Fibroblast of skin of left quadriceps (primary cell): ENCODE measurements at places on chromosomes 3 and 15.

DNA sequence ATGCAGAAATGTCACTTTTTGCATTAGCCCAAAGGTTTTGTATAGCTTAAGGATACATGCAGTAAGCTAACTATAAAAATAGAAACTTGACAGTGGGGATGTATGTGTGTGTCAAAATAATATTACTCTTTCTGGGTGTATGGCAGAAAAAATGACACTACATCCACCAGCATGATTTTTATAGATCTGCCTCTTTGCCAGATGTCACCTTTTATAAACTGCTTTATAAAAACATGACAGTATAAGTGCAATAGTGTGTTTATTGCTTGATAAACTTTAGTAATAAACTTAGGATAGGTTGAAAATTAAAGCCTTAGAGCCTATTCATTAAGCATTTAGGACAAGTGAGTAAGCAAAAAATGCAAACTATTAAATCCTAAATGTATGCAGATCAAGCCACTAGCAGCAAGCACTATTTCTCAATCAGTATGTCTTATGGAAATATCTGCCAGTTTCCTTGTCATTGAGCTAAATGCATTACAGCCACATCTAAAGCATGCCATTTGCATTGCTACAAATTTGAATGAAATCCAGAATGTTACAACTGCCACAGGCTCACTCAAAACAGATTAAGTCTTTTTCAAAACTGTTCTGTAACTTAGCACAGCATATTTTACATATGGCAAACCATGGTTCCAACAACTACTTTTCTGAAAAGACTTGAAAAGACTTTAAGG, 935.0 kb downstream of the FHIT start:
- DNase-seq = peak; percentile 92

DNA sequence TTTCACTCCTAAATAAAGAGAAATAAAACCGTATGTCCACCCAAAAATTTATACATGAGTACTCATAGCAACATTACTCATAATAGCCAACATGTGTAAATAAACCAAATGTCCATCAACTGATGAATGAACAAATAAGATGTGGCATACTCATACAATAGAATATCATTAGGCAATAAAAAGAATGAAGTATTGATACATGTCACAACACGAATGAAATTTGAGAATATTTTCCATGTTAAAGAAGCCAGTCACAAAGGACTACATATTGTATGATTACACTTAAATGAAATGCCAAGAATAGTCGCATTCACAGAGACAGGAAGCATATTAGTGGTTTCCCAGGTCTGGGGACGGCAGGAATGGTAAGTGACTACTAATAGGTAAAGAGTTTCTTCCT, 869.2 kb downstream of the IGSF11 start:
- no peak for DNase-seq

DNA sequence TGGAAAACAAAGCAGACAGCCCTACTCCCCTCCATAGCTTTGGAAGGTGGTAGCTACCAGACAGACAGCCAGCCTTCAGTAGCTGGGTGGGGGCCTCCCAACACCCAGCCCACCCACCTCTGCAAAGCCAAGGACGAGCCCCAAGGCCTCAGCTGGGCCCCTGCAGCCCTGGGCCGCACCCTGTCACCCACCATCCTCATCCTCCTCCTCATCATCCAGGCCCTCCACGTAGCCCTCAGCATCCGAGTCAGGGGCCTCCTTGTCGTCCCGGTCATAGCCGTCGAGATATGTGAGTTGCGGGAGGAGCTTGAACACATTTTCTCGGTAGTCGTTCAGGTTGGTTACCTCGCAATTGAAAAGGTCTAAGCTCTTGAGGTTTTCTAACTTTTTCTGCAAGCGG, 36.5 kb downstream of the ANP32A start:
- DNase-seq = no peak

DNA sequence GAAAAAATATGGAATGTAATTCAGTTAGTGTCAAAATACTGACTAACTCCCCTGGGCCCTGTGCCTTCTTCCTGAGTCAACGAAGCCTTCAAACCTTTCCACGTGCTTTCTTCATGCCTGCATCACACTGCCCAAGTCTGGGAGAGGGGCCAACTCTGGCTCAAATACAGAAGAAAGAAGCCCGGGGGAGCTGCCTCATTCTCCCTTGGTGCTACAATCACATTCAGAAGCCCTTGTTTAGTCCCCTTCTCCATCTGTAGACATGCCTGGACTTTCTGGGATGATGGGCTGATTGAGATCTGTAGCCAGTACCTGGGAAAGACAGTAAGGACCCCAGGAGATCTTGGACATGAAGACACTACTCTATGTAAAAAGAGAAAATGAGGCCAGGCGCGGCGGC, 77.8 kb upstream of the GSK3B start:
- DNase-seq = peak; percentile 53

- no peak for DNase-seq
Measured at GRCh38 chr3:13102386-13103345, 29.4 kb upstream of the IQSEC1 start.

DNA sequence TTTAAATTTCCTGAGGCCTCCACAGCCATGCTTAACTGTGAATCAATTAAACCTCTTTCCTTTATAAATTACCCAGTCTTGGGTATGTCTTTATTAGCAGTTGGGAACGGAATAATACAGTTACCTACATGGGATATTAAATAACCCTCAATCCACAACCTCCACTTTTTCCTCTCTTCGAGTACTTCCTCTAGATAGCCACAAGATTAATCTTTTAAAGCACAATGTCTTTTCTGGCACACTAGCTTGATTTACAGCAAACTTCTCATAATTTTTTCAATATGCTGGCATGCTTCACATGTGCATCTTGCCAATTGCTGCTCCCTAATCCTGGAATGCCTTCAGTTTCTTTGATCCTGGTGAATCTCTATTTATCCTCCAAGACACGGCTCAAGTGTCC, 92.2 kb downstream of the P2RY1 start:
- no peak for DNase-seq

DNA sequence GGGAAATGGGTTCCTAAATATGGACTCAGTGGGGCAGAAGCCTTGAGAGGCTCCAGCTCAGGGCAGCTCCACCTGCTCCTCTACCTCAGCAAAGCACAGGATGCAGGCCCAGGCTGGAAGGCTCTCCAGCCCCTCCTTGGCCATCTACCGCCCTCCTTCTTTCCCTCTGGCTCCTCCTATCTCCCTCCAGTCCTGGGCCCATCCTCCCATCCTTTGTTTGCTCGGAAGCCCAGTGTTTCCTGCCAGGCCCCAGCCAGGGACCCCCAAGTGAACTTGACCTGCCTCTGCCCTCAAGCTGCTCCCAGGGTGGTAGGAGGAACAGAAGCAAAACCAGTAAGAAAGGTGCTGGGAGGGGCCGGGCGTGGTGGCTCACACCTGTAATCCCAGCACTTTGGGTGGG, 20.1 kb downstream of the MAPKAPK3 start:
- DNase-seq = no peak

DNA sequence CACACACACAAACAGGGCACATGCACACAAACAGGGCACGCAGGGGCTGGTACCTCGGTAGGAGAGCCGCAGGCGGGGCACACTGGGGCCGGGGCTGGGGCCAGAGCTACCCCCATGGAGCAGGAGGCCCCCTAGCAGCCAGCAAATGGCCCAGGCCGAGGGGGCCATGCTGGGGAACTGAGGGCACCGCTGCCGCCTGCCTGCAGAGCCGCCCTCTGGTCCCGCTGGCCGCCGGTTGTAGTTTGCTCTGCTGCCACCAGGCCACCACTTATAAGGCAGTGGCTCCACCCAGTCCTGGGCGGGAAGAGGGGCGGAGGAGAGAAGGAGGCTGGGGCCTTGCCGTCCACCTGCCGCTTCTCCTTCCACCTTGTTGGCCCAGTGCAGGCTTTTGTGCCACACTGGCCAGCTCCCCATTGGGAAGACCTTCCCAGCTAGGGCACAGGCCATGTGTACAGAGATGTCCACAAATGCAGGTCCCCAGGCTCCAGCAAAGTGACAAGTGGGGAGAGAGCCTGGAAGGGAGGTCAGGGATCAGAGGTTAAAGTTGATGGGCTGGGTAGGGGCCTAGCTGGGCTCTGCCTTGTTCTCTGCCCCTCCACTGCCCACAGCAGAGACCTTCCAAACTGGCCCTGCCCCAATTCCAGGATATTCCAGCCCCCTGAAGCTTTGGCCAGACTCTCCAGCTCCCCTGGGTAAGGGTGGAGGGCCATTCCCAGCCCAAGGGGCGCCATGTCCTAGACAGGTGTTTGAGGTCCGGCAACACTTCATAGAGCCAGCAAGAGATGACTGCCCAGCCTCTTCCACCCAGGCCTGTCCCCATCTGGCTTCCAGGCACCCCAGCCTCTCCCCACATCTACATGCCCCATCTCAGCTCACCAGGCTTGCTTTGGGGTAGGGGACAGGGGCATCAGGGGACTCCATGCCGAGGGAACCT, at the start of gene SEMA3G:
SEMA3G (minus strand) TSS at position 244 of the 934 bp plus-strand sequence; CDS start at position 168, 76 bp downstream.
- no peak for DNase-seq

DNA sequence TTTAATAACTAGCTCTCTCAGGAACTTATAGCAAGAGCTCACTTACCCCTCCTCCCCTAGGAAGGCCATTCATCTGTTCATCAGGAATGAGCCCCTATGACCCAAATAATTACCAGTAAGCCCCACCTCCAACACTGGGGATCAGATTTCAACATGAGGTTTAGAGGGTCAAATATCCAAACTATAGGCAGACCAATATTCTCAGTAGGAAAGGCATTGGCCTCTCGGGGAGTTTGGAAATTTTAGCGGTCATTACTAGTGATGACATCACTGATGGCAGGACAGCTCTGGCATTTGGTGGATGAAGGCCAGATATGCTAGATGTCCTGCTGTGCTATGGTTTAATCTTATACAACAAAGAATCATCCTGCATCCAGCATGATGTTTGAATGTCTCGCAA, 15.2 kb upstream of the CD47 start:
- DNase-seq = peak; percentile 66

- no peak for DNase-seq
Measured at GRCh38 chr15:90114451-90114901, 12.2 kb upstream of the IDH2 start.

GRCh38 chr3:194139814-194140391, 4.0 kb downstream of the HES1 start:
- no peak for DNase-seq

- no peak for DNase-seq
Measured at GRCh38 chr3:81393251-81393650, 368.2 kb downstream of the GBE1 start.

- no peak for DNase-seq
Measured at GRCh38 chr15:39789736-39790135, 7.1 kb upstream of the FSIP1 start.

- DNase-seq = peak; percentile 60
Measured at GRCh38 chr3:67497746-67498145, 156.7 kb downstream of the SUCLG2 start.

- DNase-seq = no peak
Measured at GRCh38 chr3:7934362-7934761, 567.3 kb upstream of the LMCD1 start.

DNA sequence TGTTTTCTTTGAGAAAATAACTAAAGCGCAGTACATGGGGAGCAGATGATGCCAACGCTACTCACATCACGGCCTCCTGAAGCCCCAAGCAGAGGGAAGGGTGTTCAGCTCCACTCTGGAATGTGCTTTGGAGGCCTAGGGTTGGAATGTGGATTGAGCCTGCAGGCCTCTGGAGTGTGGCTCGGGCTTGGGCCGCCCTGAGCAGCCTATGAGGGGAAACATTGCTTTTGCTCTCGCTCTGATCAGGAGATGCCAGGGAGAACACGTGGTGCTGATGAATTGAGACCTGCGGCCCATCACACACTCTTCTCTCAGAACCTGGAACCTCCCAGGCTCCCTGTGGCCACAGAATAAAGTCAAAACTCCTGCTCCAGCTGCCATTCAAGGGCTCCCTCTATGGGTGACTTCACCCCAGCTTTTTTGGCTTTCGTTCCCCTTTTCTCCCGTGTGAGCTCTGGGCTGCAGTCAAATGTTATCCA, 23.3 kb downstream of the CCDC13 start:
- no peak for DNase-seq

DNA sequence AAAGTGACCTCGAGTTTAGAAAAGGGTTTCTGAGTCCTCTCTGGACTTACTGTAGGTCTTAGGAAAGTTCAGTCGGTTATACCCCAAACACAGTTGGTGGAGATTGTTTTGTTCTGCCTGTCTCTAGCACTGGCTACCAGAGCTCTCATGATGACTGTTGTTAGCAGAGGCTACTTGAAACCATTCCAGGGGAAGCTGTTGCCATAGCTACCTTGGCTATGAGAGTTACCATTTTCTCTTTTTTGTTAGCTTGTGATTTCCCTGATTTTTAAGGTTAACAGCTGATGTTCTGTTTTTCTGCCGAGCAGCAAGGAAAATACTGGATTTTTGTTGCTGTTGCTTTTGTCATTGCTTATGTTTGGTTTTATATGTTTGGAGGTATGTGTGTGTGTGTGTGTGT, 26.7 kb downstream of the ABHD2 start:
- no peak for DNase-seq

DNA sequence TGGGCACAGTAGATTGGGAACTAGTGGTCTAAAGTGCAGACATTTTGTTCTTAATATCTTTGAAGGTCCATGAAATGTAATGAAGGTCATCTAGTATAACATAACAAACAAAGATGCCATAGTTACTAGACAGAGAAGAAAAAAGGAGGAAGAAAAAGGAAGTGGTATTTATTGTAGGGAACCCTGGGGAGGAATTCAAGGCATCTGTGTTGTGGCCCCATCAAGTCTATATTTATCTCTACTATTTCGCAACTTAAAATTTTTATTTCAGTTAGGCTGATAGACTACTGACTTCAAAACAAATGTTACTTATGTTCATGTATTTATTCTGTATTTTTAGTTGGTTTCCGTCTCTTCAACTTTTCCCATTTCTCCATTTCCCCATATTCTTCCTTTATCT, 48.9 kb upstream of the ZDHHC23 start:
- peak; percentile 39 for DNase-seq

DNA sequence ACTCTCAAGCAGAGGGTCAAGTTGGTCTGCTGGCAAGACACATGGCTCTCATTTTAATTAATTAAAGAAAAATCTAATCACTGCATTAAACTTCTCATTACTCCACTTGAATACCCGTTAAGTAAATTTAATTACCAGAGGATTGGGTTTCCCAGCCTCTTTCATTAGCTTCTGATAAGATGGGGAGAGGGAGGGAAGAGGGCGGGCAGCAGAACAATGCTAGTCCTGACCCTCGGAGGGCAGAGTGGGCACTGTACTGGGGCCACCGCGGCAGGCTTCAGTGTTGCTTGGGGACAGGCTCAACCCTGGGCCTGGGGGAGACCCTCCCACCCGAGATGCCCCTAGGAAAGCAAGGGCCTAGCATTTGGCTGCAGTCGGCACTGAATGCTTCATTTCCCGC, 55.6 kb upstream of the LINGO1 start:
- no peak for DNase-seq
